ENCODE measurements at places on chromosomes 3 and 15. TPM values are rescaled to one million over a fixed set of nuclear protein-coding genes. Genes with fewer than 3 reads are reported as not detected.

GRCh38 chr3:3184876-3185275 lies 5.4 kb upstream of the CRBN start:
- no peak for DNase-seq

DNA sequence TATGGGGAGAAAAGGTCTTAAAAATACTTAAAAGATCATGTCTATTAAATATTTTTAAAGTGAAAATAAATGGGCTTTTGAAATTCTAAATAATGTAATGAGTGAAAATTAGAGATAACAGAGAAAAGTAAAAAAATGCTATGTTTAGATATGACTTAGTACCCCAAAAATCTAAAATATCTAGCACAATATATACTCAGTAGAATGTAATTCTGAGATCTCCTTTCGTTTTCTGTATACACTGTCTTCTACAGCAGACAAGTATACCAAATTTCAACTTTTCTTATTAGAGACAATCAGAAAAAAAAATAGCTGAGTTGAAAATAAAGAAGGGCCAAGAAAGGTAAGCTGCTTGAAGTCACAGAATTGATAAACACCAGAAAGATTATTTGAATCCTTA lies 140.8 kb downstream of the ADAM10 start:
- DNase-seq, result no peak

DNA sequence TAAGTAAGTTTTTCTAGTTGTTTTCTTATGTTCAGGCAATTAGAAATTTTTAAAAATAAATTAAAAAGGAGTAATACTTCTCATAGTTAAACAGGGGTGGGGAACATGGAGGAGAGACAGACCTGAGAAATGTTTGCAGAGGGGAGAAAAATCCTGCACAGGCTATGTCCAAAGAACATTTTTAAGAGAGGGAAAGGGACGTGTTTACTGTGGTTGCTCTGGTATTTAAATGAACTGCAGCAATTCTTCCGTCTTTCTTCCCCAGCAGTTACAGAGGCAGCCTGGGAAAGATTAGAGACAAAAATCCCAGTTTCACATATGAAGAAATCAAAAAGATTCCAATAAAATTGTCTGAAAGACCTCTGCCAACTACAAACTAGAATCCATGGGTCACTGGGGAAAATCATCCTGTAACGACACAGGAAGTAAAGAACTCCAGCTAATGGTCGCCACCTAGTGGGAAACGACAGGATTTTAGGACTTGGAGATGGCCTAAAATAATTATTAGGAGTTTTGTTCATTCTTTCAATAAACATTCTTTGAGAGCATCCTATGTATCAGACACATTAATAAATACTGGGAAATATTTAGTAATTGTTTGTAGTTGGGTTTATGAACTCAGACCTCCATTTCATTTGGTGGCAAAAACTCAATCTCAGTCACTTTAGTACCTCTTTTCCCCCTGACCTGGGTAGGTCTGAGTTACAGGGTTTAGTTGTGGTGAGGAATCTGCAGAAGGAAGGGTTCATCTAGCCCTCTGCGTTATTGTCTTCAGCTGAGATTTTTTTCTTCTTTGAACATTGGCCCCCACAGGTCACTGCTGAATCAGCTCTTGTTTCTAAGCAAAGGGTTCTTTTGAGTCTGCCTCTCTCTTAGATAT lies 69.9 kb upstream of the GOLIM4 start:
- no peak for DNase-seq

DNA sequence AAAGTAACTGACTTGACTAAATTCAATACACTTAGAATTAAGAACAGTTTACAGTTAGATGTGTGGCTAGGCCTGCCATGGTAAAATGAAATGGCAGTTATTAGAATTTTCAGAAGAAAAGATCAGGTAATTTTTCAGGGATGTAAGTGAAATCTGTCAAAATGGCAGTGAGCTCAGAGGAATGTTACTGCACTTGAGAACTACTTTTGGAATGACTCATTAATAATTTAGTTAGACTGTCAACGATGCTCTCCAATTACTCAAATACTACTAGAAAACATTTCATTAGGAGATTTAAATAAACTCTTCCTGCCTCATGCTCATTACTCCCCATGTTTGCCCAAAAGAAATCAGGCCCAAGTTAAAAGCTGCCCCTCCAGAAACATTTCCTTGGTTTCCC lies 84.4 kb downstream of the RFTN1 start:
- DNase-seq, result no peak

DNA sequence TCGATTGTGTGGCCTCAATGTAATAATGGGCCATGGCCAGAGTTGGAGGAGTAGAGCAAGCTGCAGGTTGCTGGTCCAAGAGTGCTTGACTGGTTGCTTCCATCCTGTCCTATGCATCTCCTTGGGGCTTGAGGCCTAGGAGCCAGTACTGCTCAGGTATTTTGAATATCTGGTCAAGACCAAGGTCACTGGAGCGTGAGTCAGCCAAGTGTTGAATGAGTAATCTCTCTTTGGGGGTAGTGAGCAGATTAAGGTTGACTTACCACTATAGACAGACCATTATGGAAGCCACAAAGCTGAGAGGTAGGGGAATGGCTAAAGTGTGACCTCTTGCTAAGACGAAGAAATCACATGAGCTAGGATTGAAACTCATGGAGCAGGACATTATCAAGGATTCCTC lies 9.4 kb upstream of the PARP6 start:
- DNase-seq, result no peak

- DNase-seq, result peak; percentile 83
Measured at GRCh38 chr3:16148783-16149182, 25.7 kb upstream of the GALNT15 start.

GRCh38 chr3:33060609-33061337 lies 36.2 kb downstream of the GLB1 start:
- DNase-seq, result no peak

DNA sequence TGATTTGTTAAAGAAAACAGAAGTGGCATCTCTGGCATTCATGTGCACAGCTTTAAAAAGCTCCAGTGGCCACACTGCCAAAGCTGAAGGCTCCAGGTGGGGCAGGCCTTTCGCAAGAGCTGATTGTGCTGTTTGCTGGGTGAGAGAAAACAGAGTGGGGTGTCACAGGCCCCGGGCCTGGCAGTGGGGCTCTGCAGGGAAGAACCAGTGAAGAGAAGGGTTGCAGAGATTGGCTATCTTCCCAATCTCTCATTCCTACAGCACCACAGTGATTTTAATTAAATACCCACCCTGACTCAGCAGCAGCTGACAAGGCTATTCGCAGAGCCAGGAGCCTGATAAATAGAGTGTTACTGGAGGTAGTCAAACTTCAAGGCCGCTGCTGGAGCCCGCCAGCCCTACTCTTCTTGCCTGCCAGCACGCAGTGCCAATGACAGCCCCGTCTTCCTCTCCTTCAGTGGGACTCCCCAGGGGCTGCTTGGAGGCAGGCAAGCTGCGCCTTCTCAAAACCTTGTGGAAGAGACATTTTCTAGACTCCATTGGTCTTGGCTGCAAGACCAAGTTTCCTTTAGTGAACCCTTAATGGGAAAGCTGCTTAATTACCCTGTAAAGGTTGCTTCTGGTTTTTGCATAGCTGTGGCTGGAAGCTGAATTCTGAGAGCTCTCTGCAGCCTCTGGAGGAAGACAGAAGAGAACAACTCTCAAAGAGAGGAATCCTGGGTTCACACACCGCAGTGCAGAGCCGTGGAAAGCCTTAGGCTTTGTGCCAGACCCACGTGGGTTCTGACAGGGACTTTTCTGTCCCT lies 225.8 kb upstream of the SLCO3A1 start:
- no peak for DNase-seq

DNA sequence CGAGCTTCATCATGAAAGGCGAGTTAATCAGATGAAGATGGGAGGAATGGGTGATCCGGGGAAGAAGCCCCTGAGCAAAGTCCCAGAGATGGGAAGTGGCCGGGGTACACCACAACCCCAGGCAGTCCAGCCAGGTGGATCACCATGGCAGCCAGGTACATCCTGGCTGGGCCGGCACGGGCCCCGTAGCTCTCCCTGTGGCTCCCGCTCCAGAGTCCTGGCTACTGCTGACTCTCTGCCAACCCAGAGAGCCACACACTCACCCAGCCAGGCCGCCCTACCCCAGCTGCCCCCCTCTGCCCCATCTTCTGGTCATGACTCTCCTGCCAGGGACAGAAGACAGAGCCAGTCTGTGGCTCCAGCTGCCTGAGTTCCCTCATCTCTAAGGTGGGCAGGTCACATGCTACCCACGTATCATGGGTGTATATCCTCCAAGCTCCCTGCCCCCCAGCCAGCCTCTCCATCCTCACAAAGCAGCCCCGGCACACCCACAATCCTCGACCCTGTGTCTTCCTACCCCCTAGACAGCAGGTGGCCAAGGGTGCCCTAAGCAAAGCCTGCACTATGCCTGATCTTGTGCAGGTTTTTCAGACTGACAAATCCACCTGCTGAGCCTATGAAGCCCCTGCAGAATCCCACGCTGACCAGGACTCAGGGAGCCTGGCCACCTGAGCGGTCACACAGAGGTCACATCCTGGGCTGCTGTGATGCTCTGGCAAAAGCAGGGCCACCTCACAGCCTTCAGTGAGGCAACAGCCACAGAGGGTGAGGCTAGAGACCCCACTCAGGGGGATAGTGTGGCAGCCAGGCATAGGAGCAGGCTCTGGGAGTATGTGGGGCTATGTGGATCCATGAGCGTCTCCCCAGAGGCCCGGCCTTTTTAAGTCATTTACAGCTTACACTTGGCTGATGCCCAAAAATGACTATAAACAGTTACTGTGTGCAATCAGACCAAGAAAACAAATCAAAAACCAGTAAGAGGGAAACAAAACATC lies 13.2 kb downstream of the XXYLT1 start:
- DNase-seq, result peak; percentile 81

GRCh38 chr3:151479452-151479851 lies 18.6 kb upstream of the IGSF10 start:
- no peak for DNase-seq

- no peak for DNase-seq
Measured at GRCh38 chr3:88369337-88369736, 219.6 kb downstream of the C3orf38 start.

GRCh38 chr15:25136119-25136518 lies 181.3 kb downstream of the SNRPN start:
- DNase-seq, result no peak

- DNase-seq, result no peak
Measured at GRCh38 chr3:153130312-153130977, 31.6 kb upstream of the RAP2B start.

DNA sequence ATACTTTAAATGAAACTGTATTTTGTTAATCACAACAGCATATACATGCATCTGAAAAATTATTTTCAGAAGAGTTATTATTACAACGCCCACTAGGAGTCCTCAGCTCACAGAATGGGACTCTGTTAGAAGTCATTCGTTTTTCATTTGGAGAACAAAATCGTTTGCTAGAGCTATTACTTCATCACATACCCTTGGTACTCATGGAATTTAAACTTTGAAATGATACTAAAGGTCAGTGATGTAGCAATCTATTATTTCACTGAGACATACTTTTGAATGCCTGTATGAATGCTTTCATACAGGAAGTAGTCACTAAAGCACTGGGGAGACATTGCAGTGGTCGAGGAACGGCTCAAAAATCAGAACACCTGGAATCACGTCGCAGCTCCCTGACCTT lies 198.1 kb downstream of the MBNL1 start:
- DNase-seq, result no peak

The NR1I2 gene
- 0.19 TPM for total RNA-seq

The DCLK3 gene
- total RNA-seq, result not detected

The PSMD6 gene
- 53.3 TPM for total RNA-seq

The ALG3 gene
- total RNA-seq, result 26.8 TPM

The WDR73 gene
- 18.7 TPM for total RNA-seq

The KIF15 gene
- 0.65 TPM for total RNA-seq

The MYO9A gene
- total RNA-seq, result 61.4 TPM

The CHCHD6 gene
- total RNA-seq, result 10.1 TPM
